ENCODE measurements at places on chromosomes 16 and 17. TPM values are rescaled to one million over a fixed set of nuclear protein-coding genes. Genes with fewer than 3 reads are reported as not detected.

GRCh38 chr16:17365211-17365541 lies 105.6 kb downstream of the XYLT1 start:
- no peak for DNase-seq

ANKRD40CL gene
- not detected for total RNA-seq

RPL13 gene
- 1,694 TPM for total RNA-seq

DNA sequence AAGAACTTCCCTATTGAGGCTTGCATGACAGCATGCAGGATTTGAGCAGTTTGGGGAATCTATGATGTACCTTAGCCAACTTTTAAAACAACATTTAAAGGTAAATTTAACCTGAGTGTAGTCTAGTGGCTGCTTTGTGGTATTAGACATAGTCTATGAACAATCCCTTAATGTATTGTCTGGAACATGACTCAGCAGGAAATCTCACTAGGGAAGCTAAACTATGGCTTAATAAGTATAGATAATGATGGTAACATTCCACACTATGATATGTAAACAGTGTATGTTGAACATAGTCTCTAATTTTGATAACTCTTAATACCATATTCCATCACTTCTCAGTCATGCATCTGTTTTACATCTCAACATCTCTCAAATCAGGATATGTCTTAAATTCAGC lies 52.1 kb upstream of the SLC12A3 start:
- DNase-seq, result no peak

ACADVL gene
- 689 TPM for total RNA-seq

- no peak for DNase-seq
These were observed 12.4 kb downstream of the ZNF213 start for GRCh38 chr16:3147046-3147756.

- DNase-seq, result no peak
These were observed 5.4 kb upstream of the KPNB1 start for GRCh38 chr17:47644324-47644723.

DNA sequence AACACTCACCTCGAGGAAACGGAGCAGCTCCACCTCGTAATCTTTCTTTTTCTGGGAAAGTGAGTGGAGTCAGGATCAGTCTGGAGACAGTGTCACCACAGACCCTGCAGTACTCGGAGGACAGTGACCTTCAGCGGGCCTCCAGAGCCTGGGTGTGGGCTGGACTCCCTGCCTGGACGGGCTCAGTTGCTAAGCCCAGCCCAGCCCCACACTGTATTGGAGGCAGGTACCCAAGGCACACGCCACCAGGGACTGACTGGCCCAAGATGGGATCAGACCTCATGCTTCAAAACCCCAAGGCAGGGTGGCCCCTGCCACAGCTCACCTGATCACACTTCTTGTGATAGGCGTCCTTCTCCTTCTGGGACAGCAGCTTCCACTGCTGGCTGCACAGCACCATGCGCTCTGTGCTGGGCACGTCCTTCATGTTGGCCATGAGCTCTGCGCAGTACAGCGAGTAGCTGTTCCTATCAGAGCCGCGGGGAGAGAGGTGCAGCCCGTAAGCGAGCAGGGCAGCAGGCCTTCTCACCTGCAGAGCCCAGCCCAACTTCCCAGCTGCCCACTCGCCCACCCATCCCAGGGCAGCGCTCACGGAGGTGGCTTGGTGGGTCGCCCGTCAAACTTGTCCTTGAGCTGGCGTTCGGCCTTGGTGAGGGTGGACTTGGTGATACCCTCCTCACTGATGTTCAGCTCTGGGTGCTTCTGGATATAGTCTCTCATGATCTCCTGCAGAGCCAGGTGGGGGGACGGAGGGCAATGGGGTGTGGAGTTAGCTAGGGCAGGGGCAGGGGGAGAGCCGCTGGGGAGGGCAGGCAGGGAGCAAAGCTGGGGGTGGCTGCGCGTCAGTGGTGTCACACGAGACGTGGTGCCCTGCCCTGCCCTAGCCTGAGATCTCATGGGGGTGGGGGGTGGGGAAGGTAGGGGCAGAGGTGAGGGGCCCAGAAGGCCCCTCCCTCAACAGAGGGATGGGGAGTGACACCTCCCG lies 7.9 kb downstream of the UBTF start:
- no peak for DNase-seq

EXOC3L1 gene
- 7.2 TPM for total RNA-seq

DNA sequence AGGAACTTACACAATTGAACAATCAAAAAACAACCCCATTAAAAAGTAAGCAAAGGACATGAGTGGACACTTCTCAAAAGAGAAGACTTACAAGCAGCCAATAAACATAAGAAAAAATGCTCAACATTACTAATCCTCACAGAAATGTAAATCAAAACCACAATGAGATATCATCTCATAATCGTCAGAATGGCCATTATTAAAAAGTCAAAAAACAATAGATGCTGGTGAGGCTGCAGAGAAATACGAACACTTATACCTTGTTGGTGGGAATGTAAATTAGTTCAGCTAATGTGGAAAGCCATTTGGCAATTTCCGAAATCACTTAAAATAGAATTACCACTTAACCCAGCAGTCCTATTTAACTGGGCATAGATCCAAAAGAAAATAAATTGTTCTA lies 301.9 kb upstream of the KCNJ16 start:
- no peak for DNase-seq

GRCh38 chr17:75978938-75979704 lies at the start of the genes ACOX1 and TEN1:
Gene ACOX1 (minus strand): TSS chr17:75979166. CDS start chr17:75979073, 93 bp downstream.
Gene TEN1 (plus strand): TSS chr17:75979240. CDS start chr17:75986193, 6,953 bp downstream.
- peak; percentile 99 for DNase-seq

DNA sequence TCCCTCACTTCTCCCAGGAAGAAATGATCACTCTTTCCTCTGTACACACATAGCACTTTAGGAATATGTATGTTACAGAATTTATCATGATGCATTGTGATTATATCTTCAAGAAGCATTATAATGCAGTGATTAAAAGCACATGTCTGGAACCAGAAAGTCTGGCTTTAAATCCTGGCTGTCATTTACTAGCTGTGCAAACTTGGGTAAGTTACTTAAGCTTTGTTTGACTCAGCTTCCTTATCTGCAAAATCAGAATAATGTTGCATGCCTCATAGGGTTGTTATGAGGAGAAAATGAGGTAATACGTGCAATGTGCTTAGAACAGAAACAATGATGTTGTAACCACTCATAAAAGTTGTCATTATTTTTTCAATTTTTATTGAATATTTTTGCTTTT lies 156.3 kb upstream of the ZKSCAN2 start:
- no peak for DNase-seq

GRCh38 chr17:64158831-64159590 lies 29.1 kb upstream of the ERN1 start:
- no peak for DNase-seq

- no peak for DNase-seq
These were observed 7.7 kb downstream of the RTN4RL1 start for GRCh38 chr17:2017274-2017941.

DNA sequence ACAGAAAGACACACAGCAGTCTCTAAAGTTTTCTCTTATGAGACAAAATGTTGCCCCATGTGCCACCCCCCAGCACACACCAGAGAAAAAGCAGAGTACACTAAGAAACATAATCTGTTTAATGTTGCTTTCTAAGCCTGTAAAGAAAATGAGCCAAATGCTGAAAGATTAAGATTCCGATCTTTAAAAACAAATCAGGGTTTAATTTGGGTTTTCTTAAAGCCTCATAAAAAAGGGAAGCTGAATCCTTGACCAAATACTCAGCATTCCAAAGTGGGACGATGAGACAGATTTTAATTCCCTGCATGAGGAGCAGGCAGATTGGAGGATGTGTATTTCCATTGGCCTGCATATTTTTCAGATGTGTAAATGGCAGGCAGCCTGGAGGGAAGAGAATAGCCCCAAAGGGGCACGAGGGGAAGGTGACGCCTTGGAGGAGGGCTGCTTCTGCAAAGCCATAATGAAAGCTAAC lies 118.4 kb downstream of the COPRS start:
- no peak for DNase-seq

ADAM11 gene
- total RNA-seq, result 0.28 TPM
